ENCODE measurements at places on chromosomes 2 and 18.
A peak's percentile ranks its signal among the peaks of the same experiment; 100 is the strongest.

GRCh38 chr2:224584111-224584784 is 915 bp downstream of the CUL3 start:
- DNase-seq, result no peak

DNA sequence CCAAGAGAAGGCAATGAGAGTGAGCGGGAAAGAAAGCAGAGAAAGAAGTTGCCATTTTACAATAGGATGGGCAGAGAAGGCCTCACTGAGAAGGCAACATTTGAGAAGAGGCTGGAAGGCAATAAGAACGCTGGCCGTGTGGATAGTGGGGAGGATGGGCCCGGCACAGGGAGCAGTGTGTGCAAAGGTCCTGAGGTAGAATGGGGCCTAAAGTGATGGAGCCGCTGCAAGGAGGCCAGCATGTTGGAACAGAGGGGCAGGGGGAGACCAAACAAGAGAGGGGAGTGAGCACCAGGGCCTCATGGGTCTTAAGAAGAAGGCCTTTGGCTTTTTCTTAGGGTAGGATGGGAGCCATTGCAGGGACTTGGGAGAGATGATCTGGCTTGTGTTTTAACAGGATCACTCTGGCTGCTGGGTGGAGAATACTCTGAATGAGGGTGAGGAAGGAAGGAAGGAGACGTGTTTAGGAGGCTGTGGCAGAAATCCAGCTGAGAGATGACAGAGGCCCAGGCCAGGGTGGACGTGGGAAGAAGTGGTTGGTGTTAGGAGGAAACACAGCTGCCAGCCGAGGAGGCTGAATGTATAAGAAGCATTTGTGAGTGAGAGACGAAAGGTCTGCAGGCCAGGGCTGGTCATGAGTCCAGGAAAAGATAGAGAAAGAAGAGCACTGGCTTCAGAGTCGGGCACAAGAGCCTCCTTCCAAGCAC is 159.8 kb downstream of the KLHL29 start:
- DNase-seq, result no peak

DNA sequence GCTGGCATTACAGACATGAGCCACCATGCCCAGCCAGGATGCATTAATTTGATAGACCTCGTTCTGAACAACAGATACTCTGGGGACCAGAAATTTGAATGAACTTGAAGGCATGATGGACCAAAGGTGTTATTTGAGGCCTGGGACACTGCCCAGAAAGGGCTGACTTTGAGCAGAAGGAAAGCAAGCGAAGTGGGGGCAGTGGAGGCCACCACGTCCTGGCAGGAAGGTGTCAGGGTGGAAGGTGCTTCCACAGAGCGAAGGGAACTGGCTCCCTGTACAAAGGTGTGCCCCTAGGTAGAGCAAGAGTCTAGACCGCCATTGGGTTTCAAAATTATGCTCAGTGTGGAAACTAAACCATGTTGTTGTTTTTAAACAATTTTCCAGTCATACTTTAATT is 23.9 kb downstream of the ZNF236 start:
- DNase-seq, result no peak

DNA sequence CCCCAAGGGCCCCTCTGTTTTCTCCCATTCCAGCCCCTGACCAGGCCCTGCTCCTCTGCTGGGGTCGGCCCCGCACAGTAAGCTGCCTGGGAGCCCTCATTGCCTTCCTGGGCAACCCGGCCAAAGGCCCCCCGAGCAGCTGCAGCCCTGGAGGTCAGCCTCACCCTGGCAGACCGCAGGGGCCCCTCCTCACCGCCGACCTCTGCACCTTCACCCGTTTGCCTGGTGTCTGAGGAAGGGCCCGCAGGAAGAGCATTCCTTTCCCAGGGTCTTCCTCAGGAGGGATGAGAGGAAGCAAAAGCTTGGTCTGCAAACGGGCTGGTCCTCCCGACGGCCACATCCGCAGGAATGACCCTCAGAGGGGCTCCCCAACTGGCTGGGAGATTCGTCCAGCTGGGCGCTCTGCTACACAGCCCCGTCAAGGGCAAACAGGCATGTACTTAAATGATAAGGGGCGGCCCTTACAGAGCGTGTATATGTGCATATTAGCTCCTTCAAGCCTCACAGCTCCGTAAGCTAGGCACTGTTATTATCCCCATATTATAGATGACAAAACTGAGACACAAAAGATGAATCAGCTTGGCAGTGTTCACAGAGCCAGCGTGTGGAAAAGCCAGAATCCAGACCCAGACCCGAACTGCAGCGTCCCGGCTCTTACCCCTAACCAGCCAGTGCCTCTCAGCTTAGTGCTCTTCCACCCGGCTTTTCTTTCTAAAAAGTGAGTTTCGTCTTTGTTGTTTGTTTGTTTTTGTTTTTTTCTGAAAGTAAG is 52.8 kb downstream of the SLC4A1AP start:
- no peak for DNase-seq

GRCh38 chr18:63306249-63306648 is 13.3 kb downstream of the BCL2 start:
- DNase-seq, result peak; percentile 53

GRCh38 chr2:8525582-8526402 is 156.1 kb upstream of the ID2 start:
- DNase-seq, result peak; percentile 84

- DNase-seq, result peak; percentile 49
Measured at GRCh38 chr18:6521803-6522418, 107.2 kb upstream of the L3MBTL4 start.

DNA sequence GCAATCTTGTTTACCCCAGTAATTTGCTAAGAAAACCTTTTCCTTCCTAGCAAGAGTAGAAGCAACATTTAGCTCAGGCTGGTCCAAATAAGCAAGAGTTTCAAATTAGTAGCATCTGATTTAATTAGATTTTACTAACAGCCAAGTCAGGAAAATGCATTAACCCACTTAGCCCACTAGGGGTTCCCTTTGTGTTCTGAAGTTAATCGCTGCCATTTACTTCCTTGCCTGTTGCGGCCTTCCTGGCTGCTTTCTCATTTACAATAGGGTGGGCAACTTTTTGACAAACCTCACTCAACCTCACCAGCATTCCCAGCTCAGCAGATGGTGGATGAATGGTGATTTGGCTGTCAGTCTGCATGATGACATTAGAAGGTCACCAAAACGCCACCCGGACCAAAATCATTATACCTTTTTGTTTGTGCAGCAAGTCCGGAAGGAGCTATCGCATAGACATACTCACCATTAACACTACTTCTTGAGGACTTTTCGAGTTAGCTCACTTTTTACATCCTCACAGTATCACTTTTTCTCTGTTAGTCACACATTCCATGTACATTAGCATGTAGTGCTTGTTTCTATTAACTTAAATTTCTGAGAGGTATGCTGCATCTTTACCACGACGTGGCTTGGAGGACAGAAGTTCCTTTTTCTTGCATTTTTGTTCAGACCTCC is 101.5 kb upstream of the SETBP1 start:
- peak; percentile 53 for DNase-seq

GRCh38 chr2:230319211-230319862 is 7.7 kb upstream of the SP140L start:
- DNase-seq, result no peak

GRCh38 chr2:42618116-42618515 is 49.7 kb downstream of the MTA3 start:
- DNase-seq, result no peak

DNA sequence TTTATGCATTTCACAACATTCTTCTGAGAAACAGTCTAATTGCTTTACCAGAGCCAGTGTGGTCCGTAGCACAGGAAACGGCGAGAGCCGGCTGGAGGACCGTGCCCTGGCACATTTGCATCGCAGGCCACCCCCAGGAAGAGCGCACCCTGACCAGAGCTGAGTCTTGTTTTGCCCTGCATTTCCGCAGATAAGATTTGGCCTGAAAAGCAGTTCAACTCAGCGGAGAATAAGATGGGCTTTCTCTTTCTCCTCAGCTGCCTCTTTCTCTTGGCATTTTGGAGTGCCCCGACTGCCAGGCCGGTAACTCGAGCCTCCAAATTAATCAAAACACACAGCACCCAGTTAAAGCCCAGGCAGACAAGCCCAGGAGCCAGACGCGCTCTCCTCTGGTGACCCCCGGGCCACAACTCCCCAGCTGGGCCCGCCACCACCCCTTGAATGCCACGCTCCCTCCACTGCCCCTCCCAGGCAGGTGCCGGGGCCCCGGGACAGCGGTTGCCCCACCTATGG is 464 bp downstream of the COL4A4 start:
- DNase-seq, result peak; percentile 35

Data from renal cortical epithelial cell (primary cell).